ENCODE measurements at places on chromosomes 2 and 18. TPM values are rescaled to one million over a fixed set of nuclear protein-coding genes. Genes with fewer than 3 reads are reported as not detected.

Gene MYL12B
- total RNA-seq, result 229 TPM

Gene UGT1A7
- not detected for total RNA-seq

Gene TMEM17
- 2.6 TPM for total RNA-seq

Gene PIEZO2
- total RNA-seq, result 0.49 TPM

Gene SERPINB7
- total RNA-seq, result 2.6 TPM

Gene ACTG2
- total RNA-seq, result not detected

Gene CYP1B1
- 53.3 TPM for total RNA-seq

Gene ABCG8
- total RNA-seq, result not detected

Gene PAX3
- total RNA-seq, result not detected

Gene UGT1A8
- not detected for total RNA-seq

Gene FOXD4L1
- total RNA-seq, result 0.63 TPM

Gene TAF4B
- total RNA-seq, result 5.8 TPM

Gene ITGAV
- total RNA-seq, result 56.1 TPM

Gene LOXHD1
- not detected for total RNA-seq

Gene LRRC30
- not detected for total RNA-seq

Gene UGT1A10
- total RNA-seq, result not detected

Gene SATB2
- total RNA-seq, result 22.2 TPM

Data from MCF 10A (cell line).